ENCODE measurements at places on chromosomes 7 and 10.

DNA sequence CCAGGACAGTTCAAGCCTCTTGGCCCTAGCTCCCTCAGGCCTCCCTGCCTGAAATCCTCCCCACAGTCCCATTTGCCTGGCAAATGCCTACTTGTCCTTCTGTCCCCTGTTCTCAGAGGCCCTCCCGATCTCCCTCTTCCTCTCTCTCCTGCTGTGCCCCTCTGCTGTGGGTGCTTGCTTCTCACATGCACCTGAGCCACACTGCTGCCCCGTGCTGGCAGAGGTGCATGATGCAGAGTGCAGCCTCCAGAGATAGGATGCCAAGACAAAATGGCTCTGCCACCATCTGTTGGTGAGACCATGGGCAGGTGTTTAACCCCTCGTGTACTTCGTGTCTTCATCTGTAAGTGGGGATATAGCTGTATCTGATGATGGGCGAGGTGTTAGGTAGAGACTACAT is 158.4 kb downstream of the RGS10 start:
- DNase-seq = no peak

- peak; percentile 19 for DNase-seq
Measured at GRCh38 chr7:21945454-21946221, at the start of gene CDCA7L. Gene CDCA7L (minus strand): TSS chr7:21945899. CDS start chr7:21945804, 95 bp downstream.

DNA sequence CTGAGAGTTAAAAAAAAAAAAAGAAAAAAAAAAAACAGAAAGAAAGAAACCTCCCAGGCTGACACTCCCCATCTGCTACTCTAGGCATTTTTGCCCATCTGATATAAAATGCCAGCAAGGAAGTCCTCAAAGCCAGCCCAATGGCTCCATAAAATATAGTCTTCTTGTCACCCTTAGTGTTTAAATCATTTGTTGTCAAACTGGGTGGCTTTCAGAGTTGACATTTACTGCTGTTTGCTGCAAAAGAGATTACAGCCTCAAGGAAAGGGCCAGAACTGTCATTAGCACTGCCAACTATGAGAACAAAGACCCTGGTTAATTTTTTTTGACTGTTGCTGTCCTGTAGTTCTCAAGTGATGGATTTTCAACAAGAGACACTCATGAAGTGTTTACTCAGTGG is 86.5 kb downstream of the TRIL start:
- DNase-seq = no peak

DNA sequence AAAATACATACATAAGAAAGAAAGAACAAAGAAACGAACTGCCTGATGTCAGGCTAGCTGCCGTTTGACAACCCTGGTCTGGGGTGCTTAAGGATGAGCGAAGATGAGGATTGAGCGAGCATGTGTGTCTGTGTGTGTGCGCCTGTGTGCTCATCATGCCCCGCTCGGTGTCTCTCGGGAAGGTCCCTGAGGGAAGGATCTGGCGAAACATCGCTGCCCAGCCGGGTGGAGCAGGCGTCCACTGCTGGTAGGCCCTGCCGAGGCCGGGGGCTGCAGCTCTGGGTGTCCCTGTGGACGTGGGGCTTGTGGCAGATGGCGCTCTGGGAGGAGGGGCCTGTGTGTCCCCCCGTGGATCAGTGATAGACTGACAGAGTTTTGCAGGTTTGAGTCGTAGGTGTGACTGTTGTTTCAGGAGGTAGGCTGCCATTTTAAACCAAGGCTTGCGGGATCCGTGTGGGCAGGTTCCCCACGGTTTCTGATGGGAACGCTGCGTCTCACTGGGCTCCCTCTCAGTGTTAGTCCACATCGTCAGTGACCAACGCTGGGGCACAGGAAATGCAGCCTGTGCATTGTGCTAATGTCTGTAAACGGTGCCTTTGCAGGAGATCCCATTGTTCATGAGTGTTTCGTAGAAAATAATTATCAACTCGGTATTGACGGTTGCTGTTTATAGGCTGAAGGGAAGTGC is 5.9 kb upstream of the SUN1 start:
- no peak for DNase-seq

GRCh38 chr10:44390585-44391072 is 5.7 kb upstream of the CXCL12 start:
- DNase-seq = no peak

DNA sequence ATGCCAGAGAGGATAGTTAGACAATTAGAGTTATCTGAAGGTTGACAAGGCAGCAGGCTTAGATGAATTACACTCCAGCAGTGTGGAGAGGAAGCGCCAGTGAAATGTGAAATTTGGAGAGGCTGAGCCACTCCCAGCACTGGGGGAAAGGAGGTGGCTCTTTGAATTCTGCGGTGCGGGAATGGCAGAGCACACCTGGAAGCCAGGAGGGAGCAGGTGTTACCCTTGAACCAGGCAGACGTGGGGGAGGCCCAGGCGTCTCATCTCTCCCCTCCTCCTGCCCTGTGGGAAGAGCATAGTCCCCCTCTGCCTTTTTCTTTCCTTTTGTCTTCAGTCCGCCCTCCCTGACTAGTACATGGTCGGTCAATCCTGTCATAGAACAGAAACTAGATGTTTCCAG is 203.1 kb downstream of the DPP6 start:
- DNase-seq = no peak

- no peak for DNase-seq
Measured at GRCh38 chr7:146096994-146097393, 19.6 kb upstream of the CNTNAP2 start.

- no peak for DNase-seq
Measured at GRCh38 chr10:131825150-131825848, 75.5 kb upstream of the PPP2R2D start.
